NCI-H446 (cell line): ENCODE measurements at places on chromosomes 7 and 10.

DNA sequence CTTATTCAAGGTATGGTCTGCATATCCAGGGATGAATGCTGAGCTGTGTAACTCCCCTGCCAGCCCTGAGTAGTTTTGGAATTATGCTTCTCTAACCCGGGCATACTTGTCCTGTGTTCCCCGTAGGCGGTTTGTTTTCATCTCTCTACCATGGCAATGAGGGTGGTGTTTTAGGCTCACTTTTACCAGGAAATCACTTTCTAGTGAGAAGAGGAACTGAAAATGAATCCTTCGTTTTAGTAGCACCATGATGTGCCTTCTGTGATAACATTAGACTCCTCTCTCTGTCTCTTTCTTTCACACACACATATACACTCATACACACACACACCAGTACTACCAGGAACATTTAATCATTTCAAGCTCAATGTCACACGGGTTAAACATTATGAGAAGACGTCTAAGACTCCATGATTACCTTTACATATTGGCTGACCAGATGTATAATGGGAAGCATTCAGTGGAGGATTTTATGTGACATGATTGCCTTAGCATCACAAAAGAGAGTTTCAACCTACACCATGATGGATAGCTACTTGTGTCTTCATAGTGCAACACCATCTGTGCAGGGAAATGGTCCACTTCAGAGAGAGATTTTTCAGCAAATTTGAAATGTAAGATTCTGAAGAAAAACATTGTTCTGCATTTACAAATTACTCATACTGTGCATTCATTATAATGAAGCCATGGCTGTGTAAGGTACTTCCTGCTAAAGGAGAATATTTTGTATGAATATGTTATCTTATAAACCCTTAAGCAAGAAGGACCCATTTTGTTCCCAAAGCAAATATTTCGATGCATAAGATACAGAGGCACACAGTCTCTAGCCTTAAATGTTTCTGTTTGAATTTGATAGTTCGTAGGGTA lies 31.0 kb upstream of the PFKP start:
- DNase-seq = no peak

DNA sequence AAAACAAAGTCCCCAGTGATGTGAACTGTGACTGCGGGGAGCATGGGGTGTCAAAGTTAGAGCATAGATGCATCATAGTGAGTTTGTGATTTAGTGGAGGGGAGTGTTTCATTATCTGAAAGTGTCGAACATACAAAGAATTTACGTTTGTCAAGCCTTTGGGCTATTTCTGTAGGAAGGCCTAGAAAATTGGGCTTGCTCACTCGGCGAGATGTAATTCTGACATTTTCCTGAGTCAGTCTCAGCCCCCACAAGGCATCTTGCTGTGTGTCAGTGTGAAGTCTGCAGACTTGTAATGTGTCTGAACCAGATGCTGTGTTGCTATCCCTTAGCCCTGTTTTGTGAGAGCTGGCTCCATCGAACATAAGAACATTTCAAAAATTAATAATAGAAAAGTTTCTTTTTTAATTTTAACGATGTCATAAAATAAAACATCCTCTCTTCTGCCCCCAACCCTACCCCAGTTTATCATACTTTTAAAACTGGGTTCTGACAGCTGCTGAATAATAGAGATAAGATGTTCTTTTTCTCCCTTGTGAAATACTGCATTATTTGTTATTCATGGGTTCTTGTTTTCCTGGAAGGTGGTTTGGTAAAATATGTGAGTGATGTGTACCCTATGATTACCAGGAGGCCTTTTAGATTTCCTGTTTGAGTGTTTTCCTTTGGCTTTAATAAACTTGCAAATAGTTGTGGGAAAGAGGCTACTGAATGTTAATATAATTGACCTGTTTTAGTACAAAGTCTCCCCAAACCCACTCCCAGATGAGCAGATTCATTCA lies 207.4 kb downstream of the GPR158 start:
- no peak for DNase-seq

DNA sequence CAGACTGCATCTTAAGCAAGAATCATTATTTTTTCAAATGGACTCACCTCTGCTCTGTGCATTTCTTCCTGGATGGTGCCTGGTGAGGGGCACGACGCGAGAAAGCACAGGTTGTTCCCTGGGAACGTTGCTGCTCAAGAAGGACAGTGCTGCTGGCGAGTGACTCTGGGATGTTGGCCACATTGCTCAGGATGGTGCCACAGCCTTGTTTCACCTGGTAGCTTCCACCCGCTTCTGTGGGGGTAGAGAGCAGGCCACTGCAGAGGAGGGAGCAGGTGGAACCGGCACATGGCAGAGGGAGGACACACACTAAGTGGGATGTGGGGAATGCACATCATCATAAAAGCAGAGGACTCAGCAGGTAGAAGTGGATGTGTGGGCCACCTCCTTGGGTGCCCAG lies 444.7 kb downstream of the TCERG1L start:
- DNase-seq = no peak

- peak; percentile 86 for DNase-seq
These were observed 503.2 kb downstream of the NRG3 start for GRCh38 chr10:82378146-82378545.

- peak; percentile 20 for DNase-seq
These were observed 23.4 kb upstream of the DPYSL4 start for GRCh38 chr10:132163278-132163765.

DNA sequence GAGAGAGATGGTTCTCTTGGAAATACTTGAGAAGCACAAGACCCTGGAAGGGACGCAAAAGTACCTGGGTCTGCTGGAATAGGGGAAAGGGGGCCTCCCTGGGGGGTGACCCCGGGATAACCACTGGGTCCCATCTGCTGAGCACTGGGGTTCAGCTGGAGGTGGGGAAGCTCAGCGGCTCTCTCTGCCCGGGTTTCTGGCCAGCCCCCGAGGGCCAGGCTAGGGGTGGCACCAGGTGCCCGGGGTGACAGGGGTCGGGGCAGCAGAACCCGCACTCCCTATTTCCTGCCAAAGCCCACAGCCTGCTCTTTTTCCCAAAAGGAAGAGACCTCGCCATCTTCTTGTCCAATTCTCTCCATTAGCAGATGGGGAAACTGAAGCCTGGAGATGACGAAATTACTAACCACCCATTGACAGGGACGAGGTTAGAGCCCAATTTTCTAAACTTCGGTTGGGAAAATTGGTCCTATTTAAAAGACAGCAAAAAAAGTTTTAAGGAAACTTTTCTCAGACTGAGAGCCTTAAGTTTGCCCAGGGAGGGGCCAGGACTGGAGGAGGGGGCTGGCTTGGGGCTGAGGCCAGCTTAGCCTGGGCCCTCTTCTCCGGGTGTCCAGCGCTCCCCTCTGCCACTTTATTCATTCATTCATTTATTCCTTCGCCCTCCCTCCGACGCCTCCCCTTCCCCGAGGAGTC lies 17.8 kb upstream of the GATA3 start:
- DNase-seq = no peak

- DNase-seq = no peak
These were observed 79.3 kb upstream of the NANOS1 start for GRCh38 chr10:118950190-118950680.

GRCh38 chr10:62651341-62651740 lies 153.2 kb upstream of the ADO start:
- no peak for DNase-seq

- no peak for DNase-seq
These were observed 38.1 kb downstream of the RTKN2 start for GRCh38 chr10:62230344-62231121.
